Prostate gland (tissue), 2 donors: ENCODE measurements at places on chromosomes 11 and 22. TPM values are rescaled to one million over a fixed set of nuclear protein-coding genes. Genes with fewer than 3 reads are reported as not detected.

ROBO4 gene
- 22.0 TPM for total RNA-seq

MS4A6E gene
- 1.4 TPM for total RNA-seq

CDHR5 gene
- total RNA-seq = 0.34 TPM

ST14 gene
- total RNA-seq = 39.8 TPM

OR51E2 gene
- 10.6 TPM for total RNA-seq

OR10A3 gene
- not detected for total RNA-seq

KCNJ1 gene
- not detected for total RNA-seq

GRCh38 chr11:126337126-126337473 is 18.4 kb upstream of the ST3GAL4 start:
- no peak for DNase-seq

- no peak for DNase-seq
Observed at GRCh38 chr11:3669128-3669527, 2.1 kb downstream of the CHRNA10 start.

DNA sequence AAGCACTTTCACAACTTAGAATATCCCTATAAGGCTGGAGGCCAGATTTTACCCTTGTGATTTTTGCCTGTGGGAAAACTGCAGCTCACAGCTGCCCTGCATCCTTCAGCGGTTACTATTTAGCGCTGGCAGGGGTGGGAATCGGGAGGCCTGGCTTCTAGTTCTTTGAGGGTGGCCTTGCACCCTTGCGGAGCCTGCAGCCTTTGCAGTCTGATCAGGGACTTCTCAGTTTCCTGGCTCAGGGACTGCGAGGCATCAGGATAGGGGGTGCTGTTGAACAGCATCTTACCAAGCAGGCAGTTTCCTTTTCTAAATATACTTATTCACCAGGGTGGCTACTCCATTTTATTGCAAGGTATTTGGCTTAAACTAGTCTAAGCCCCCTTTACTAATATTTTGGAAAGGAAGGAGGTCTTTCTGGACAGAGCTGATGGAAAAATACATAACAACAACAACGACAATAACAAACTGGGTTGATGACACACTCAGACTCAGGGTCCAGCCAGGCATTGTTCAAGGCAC is 2.9 kb upstream of the APOA1 start:
- no peak for DNase-seq

DNA sequence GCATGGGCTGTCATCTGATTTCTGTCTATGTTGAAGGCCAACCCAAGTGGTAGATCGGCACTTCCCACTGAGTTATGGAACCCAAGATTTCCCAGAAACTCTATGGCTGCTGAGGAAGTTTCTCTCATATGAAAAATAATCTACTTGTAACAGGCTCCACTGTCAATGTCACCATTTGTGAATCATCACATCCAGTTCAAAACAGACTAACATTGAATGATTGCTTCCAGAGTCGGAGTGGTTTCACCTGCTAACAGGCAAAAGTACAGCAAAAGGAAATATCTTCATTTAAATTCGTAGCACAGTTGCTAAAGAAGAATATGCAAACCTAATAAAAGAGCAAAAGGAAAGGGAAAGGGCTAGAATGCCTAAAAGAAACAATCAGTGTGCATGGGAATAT is 12.8 kb downstream of the WT1 start:
- DNase-seq = no peak

GRCh38 chr22:35686298-35686697 is 31.4 kb upstream of the APOL5 start:
- DNase-seq = no peak

- DNase-seq = no peak
Observed at GRCh38 chr22:34808618-34809017, 257.3 kb upstream of the ISX start.
